ENCODE measurements at places on chromosomes 7 and 10.

- H3K4me1 ChIP-seq: no peaks in the 10 kb centered on the region
- H3K4me3 ChIP-seq: no peak overlapping the region
- H3K27me3 ChIP-seq: no peaks in the 10 kb centered on the region
- DNase-seq: no peak
- H3K36me3 ChIP-seq: no peaks in the 10 kb centered on the region
Measured at GRCh38 chr7:114857605-114858004, 64.3 kb upstream of the MDFIC start.

GRCh38 chr7:142854372-142855113, at the start of gene EPHB6:
EPHB6 (plus strand) TSS chr7:142855076; CDS start chr7:142863228, 8,152 bp downstream.
- H3K4me3 ChIP-seq: peak within 1 kb of the TSS; percentile 69
- H3K4me1 ChIP-seq: peaks cover 14% of the 10 kb centered on the region
- peak within 1 kb of the TSS; percentile 69 for H3K27ac ChIP-seq
- no peaks in the 10 kb centered on the region for H3K36me3 ChIP-seq

DNA sequence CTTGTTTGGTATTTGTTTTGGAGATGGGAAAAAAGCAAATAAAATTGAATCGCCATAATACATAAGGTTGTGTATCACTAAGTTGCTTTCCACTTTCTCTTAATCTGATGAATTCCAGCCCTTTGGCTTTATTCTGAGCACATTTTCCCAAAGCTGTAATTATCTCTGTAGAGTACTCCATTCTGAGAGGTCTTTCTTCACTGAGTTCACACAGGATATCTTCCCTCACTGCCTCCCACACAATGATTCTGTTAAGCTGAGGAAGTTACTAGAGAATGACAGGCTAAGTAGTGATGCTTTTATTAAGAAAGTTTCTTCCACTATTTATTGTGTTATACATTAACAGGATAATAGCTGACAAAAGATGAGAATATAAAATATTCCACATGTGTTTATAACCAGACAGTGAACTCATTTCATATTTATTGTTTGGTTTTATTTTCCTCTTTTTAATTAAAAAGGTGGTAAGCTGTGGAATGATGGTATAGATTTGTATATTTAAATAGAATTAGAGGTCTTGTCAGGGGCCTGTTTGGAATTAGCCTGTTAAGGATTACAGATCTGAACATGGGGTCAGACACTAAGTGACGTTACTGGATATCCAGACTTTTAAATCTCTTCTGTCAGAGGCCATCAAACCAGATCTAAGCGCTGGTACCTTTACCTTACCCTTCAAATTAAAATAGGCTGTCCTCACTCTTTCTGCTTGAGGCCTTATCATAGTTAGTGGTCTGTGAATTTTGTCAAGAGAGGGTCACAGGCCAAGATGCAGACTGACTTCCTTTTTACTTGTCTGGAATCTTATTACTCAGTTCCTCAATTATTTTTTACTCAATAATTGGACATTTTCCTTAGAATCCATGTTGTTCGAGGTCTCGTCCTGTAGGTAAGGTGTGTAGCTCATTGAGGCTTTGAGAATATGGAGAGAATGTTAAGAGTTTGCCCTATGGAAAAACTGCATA, 8.4 kb downstream of the PLXDC2 start:
- peak overlapping the region; percentile 47 for H3K27ac ChIP-seq
- H3K27me3 ChIP-seq: no peaks in the 10 kb centered on the region
- peaks cover 21% of the 10 kb centered on the region for H3K4me1 ChIP-seq

DNA sequence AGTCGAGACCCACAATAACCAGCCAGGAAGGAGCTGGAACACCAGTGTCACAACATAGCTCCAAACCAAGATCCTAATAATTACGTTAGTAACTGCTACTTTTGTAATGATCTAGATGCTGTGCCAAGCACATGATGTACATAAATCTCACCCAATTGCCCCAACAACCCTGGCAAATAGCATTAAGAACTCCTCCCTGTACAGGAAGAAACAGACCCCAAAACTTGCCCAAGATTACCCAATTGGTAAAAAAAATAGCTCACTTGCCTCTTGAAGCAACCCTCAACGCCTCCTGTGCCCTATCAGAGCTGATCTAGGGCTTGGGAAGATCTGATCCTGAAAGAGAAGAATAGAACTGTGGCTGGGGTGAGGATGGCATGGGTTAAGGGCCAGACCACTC, 628.7 kb upstream of the AUTS2 start:
- no peak overlapping the region for H3K27ac ChIP-seq
- DNase-seq: no peak
- H3K4me3 ChIP-seq: no peak overlapping the region
- H3K36me3 ChIP-seq: no peaks in the 10 kb centered on the region
- peaks cover 8% of the 10 kb centered on the region for H3K27me3 ChIP-seq
- H3K4me1 ChIP-seq: no peaks in the 10 kb centered on the region

DNA sequence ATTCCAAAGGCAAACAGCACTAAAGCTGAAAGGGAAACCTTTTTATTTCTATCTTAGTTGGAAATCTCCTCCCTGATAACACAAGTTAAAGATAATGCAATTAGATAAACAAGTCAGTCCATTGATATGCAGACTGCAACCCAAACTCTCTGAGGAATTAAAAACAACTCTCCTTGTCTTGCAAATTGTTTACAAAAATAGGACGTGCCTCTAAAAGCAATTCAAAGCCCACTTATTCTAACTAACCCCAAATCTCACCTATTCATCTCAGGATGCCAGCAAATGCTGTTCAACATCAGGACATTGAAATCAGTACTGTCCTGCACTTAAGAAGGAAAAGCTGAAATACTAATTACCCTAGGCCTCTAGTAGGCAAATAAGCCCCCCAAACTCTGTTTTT, 12.8 kb downstream of the SHTN1 start:
- H3K36me3 ChIP-seq: no peaks in the 10 kb centered on the region
- no peaks in the 10 kb centered on the region for H3K27me3 ChIP-seq
- no peak overlapping the region for H3K4me3 ChIP-seq
- H3K4me1 ChIP-seq: no peaks in the 10 kb centered on the region
- no peak overlapping the region for H3K27ac ChIP-seq

- no peaks in the 10 kb centered on the region for H3K36me3 ChIP-seq
- no peak overlapping the region for H3K4me3 ChIP-seq
- no peak overlapping the region for H3K27ac ChIP-seq
Measured at GRCh38 chr7:46513447-46513848, 592.4 kb upstream of the IGFBP3 start.

DNA sequence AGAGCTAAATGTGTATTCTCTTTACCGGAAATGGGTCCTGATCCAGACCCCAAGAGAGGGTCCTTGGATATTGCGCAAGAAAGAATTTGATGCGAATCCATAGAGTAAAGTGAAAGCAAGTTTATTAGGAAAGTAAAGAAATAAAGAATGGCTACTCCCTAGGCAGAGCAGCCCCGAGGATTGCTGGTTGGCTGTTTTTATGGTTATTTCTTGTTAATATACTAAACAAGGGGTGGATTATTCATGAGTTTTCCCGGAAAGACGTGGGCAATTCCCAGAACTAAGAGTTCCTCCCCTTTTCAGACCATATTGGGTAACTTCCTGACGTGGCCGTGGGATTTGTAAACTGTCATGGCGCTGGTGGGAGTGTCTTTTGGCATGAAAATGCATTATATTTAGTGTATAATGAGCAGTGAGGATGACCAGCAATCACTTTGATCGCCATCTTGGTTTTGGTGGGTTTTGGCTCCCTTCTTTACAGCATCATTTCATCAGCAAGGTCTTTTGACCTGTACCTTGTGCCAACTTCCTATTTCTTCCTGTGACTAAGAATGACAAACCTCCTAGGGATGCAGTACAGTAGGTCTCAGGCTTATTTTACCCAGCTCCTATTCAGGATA, 60.4 kb downstream of the ARL4A start:
- no peak for DNase-seq
- no peaks in the 10 kb centered on the region for H3K27me3 ChIP-seq
- no peak overlapping the region for H3K27ac ChIP-seq
- no peak overlapping the region for H3K4me3 ChIP-seq

DNA sequence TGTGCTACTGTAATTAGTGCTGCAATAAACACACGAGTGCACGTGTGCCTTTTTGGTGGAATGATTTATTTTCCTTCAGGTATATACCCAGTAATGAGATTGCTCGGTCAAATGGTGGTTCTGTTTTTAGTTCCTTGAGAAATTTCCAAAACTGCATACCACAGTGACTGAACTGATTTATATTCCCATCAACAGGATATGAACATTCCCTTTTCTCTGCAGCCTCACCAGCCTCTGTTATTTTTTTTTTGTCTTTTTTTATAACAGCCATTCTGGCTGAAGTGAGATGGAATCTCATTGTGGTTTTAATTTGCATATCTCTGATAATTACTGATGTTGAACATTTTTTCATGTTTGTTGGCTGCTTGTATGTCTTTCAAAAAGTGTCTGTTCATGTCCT, 922.9 kb upstream of the LRRN3 start:
- DNase-seq: no peak
- H3K4me3 ChIP-seq: no peak overlapping the region
- no peak overlapping the region for H3K27ac ChIP-seq
- no peaks in the 10 kb centered on the region for H3K27me3 ChIP-seq
- H3K4me1 ChIP-seq: no peaks in the 10 kb centered on the region
- H3K36me3 ChIP-seq: no peaks in the 10 kb centered on the region

DNA sequence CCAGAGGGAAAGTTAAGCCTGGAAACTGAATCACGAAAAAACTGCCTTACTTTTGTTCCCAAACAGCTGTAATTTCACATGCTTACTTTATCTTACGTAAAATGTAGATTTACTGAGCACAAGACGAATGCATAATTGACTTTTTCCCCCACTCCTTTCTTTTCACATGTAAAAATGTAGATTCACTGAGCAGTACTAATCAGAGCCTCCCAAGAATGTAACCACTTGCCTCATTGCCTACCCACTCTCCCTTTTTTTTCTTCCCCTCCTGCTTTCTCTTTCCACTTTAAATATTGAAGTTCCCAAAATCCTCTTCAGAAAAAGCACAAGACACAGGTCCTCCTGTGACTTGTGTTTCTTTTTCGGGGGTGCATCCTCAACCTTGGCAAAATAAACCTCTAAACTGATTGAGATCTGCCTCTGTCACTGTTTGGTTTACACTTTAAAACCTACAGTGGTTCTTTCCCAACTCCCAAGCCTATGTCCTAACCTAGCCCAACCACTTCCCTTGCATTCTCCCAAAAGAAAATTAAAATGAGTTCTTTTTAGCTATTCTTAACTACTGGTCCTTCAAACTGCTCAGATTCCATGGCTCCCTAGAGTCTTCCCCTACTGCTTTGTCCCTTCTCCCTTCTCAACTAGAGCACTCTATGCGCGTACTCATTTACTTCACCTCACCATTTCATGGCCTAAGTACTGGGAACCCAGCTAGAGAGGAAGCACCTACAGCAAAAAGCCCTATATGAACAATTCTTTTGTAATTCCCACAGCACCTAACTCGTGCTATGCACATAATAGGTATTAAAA, 236.6 kb upstream of the MKLN1 start:
- DNase-seq: no peak
- H3K27ac ChIP-seq: peak overlapping the region; percentile 8
- peaks cover 48% of the 10 kb centered on the region for H3K4me1 ChIP-seq
- H3K36me3 ChIP-seq: peaks cover 22% of the 10 kb centered on the region

DNA sequence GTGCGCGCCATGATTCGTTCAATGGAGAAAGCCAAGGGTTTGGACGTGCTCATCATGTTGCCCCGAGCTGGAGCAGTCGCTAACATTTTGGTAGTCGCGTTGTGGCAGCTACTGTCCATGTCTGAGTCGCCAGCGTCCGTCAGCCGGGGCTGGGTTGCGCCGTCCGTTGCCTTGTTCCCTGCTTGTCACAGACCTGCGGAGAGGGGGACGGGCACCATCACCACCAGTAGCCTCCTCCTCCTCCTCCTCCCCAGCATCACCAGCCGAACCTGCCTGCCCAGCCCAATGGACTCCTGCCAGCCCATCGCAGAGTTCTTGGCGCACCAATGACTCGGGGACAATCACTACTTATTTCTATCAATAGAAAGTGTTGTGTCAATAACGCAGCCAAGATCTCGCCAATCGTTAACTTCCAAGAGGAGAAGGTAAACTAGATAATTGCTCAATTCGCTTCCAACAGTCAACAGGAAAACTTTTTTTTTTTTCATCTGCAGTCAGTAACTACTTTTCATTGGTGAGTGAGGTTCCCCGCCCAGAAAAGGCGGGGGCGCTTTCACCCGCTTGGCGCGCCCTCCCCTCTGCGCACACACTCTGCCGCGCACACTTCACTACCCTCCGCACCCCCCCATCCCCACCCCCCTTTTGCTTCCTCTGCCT, at the start of gene FEZF1:
FEZF1 (minus strand) TSS at position 432 of the 657 bp plus-strand sequence; CDS start at position 119, 313 bp downstream.
- no peak within 1 kb of the TSS for H3K27ac ChIP-seq
- peak within 1 kb of the TSS; percentile 8 for H3K4me3 ChIP-seq
- H3K4me1 ChIP-seq: no peaks in the 10 kb centered on the region
- DNase-seq: no peak
- peaks cover 65% of the 10 kb centered on the region for H3K27me3 ChIP-seq

- no peak for DNase-seq
- no peaks in the 10 kb centered on the region for H3K27me3 ChIP-seq
- H3K27ac ChIP-seq: no peak overlapping the region
- no peaks in the 10 kb centered on the region for H3K36me3 ChIP-seq
Measured at GRCh38 chr7:103576641-103577040, 130.6 kb upstream of the SLC26A5 start.

- H3K36me3 ChIP-seq: no peaks in the 10 kb centered on the region
- H3K4me1 ChIP-seq: peaks cover 45% of the 10 kb centered on the region
- H3K27ac ChIP-seq: no peak overlapping the region
- no peak for DNase-seq
Measured at GRCh38 chr7:20079080-20079479, 138.1 kb downstream of the MACC1 start.

- H3K27ac ChIP-seq: peak overlapping the region; percentile 95
- H3K4me3 ChIP-seq: peak overlapping the region; percentile 86
- peak; percentile 78 for DNase-seq
Measured at GRCh38 chr7:87876869-87877234, 559 bp downstream of the DBF4 start.

DNA sequence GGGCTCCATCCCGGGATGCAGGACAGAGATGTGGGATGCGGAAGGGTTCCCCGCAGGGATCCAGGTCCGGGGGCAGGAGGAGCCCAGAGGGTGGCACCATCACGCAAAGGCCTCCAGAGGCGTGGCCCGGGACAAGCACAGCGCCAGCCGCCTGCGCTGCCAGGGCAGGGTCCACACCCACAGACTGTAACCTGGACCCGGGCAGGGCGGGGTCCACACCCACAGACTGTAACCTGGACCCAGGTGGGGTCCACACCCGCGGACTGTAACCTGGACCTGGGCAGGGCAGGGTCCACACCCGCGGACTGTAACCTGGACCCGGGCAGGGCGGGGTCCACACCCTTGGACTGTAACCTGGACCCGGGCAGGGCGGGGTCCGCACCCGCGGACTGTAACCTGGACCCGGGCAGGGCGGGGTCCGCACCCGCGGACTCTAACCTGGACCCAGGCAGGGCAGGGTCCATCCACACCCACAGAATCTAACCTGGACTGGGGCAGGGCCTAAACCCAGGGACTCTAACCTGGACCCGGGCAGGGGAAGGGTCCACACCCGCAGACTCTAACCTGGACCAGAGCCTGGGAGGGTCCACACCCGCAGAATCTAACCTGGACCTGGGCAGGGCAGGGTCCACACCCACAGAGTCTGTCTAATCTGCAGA, 37.5 kb upstream of the SUN1 start:
- no peak overlapping the region for H3K27ac ChIP-seq
- H3K27me3 ChIP-seq: no peaks in the 10 kb centered on the region
- no peaks in the 10 kb centered on the region for H3K4me1 ChIP-seq
